Neural crest cell (in vitro differentiated cells): ENCODE measurements at places on chromosomes 3 and 15.

- no peak for DNase-seq
Observed at GRCh38 chr3:124829819-124830554, 57.2 kb downstream of the ITGB5 start.

DNA sequence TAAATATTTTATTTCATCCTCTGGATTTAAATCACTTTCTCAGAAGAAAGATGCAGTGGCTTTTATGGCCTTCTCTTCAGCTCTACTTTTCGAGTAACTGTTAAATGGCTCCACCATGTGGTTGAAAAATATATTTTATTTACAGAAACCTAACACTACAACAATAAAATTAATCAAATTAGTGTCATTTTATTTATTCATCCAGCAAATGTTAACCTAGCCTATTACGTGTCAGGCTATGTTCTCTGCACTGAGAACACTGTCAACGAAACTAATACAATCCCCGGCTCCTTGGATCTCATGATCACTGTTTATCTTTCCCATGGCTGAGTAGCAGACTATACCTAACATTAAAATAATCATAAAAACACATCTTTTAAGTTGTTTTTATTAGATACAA lies 148.0 kb upstream of the OSTN start:
- DNase-seq, result no peak

GRCh38 chr15:71431343-71432336 lies 316.4 kb downstream of the THSD4 start:
- DNase-seq, result no peak

DNA sequence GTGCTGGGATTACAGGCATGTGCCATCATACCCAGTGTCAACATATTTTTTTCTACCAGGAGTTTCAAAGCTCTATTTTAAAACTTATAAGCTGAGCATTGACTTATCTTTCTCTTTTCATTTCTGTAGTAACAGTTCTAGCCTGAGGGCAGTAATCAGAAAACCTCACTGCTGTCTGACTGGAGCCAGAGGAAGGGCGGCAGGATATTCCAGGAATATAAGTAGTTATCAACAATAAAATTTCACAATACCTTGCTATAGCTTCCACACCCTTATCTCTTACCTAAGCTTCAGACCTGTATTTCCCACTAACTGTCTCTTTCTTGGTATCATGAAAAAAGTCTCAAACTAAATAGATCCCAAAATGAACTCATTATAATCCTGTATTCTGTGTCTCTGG lies 5.1 kb upstream of the NEDD4 start:
- no peak for DNase-seq

- DNase-seq, result no peak
Observed at GRCh38 chr3:126415661-126416591, 21.2 kb downstream of the CFAP100 start.
